Thoracic aorta (tissue), 2 donors: ENCODE measurements at places on chromosomes 12 and 14. TPM values are rescaled to one million over a fixed set of nuclear protein-coding genes. Genes with fewer than 3 reads are reported as not detected.

NANOG gene
- 0.27 TPM for total RNA-seq

CLEC4E gene
- 5.6 TPM for total RNA-seq

CCDC197 gene
- total RNA-seq: not detected

CD4 gene
- total RNA-seq: 22.3 TPM

ZC3H10 gene
- total RNA-seq: 4.1 TPM

POTEM gene
- total RNA-seq: not detected

HCAR1 gene
- not detected for total RNA-seq

PYM1 gene
- 19.0 TPM for total RNA-seq

SPX gene
- 0.81 TPM for total RNA-seq

GCH1 gene
- 2.8 TPM for total RNA-seq

IRAK3 gene
- 29.8 TPM for total RNA-seq

GLT8D2 gene
- 30.4 TPM for total RNA-seq

KRT79 gene
- total RNA-seq: not detected

TMEM132C gene
- 0.56 TPM for total RNA-seq

SLC39A5 gene
- total RNA-seq: not detected

ACSS3 gene
- 30.0 TPM for total RNA-seq

SLC8A3 gene
- 0.95 TPM for total RNA-seq

SCFD1 gene
- 58.3 TPM for total RNA-seq

SDS gene
- total RNA-seq: not detected

PIWIL1 gene
- total RNA-seq: not detected
